ENCODE measurements at places on chromosomes 16 and 17.

DNA sequence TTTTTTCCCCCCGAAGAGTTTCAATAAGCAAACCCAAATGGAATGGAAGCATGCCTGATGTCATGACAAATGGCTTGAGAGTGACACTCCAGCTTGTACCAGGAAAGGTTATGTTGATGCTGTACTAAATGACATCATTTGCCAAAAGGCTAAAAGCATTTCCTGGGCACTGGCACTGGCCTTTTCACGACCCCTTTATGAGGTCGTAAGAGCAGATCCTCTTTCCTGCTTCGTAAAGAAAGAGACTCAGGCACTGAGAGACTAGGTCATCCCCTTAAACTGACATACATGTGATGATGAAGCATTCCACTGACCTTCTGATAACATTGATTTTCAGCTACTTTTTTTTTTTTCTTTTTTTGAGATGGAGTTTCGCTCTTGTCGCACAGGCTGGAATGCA is 30.5 kb downstream of the CEP295NL start:
- DNase-seq: no peak

DNA sequence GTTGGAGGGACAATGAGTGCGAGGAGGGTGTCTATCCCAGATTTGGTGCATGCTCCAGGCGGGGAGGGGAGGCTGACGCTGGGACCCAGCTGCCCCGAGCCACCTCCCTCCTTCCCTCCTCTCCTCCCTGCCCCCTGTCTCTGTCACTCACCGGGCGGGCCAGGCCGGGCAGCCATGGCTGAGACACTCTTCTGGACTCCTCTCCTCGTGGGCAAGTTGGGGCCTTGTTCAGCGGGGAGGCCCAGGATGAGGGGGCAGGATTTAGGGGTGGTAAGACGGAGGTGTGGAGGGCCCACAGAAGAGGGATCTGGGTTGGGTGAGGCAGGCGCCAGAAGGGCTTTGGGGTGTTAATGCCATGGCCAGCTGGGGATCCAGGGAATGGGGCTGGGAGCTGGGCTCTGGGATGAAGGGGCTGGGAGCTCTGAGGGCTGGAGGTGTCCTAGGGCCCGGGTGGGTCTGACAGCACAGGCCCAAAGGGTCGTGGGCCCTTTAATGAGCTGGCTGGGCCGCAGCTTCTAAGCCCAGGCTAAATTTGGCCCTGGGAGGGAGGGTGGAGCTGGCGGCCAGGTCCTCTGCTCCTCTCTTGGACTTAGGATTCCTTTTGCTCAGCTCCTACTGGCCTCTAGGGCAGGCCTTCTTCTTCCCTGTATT is at the start of gene SGCA:
SGCA (plus strand) TSS at position 139 of the 651 bp plus-strand sequence; CDS start at position 175, 36 bp downstream.
- no peak for DNase-seq

DNA sequence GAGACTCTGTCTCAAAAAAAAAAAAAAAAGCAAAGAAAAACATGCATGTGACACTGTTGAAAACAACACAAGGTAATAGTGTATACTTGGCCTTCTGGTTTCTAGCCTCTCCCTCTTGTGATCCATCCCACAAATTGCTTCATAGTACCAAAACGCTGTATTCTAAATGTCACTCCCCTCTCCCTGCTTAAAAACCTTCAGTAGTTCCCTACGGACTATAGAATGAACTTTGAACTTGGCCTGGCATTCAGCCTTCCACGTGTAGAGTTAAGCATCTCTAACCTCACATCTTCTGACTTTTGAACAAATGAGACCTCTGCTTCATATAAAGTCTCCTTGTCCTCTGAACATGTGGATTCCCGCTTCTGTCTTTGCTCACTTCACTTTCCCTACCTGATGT is 5.1 kb downstream of the ZNF821 start:
- DNase-seq: no peak

DNA sequence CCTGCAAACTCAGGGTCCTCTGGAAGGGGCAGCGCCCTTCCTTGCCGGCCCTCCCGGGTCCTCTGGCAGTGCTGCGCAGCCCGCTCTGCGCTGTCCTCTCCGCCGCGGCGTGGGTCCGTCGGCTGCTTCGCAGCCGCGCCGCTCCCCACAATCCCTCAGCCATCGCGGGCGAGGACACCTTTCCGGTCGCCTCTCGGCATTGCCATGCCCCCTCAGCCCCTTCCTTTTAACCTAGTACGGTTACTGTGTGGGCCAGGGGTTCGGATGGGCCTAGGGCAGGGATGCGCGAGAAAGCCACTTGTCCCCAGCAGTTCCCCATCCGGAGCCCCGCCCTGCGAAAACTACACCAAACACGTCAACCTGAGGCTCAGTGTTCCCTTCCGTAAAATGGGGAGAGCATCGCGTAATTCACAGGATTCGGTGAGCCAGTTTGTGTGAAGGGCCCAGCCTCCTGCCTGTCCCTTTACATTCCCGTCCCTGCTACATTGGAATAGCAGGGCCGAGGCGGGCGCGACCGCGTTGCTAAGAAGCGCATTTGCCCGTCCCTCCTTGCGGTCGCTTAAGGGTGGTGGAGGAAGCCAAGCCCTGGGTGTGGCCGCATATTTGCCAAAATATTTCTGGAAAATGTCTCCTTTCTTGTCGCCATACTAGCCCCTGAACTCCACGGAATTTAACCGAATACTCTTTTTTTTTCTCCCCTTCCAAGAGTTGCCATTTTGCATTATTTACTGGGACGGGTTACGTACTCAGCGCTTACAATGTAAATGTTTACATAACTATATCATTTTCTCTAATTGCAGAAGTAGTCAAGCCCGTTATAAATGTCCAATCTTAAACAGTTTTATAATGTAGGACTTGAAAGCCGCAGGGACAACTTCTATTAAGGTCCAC is 13.2 kb downstream of the COPZ2 start:
- peak; percentile 52 for DNase-seq

DNA sequence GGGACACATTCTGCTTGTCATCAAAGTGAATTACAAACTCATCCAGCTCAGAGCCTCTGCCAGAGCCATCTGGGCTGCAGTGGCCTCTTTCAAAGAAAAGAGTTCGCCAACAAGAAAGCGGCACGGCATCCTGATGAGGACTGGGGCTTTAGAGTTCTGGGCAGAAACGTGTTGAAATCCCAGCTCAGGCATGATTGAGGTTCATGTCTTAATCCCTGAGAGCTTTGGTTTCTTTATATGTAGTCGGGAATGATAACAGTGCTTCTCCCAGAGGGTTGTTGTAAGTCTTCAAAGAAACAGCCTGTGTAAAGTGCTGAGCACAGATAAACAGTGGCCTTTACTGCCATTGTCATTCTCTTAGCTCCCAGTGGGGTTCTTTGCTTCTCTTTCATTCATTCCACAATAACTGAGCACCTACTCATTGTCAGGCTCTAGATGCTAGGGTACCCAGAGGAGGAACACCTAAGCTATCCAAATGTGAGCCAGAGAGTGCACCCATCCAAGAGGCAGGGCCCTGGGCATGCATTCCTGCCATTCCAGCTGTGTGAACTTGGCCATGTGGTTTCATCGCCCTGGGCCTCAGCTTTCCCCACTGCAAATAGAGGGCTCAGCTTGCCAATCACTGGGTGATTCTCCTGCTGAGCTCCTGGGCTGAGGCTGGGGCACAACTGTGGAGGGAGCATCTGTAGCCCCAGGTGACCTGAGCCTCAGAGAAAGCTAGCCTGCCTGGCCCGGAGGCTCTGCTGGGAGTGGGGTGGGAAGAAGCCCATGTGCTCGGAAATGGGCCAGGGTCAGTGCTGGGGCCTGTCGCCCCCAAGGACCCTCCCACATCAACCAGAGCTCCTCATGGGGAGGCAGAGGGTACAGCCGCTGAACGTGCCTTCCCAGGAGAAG is 38.3 kb upstream of the CRHR1 start:
- DNase-seq: no peak
